Mesenchymal stem cell (in vitro differentiated cells and primary cell): ENCODE measurements at places on chromosomes 6 and 20.
A peak's percentile ranks its signal among the peaks of the same experiment; 100 is the strongest.

DNA sequence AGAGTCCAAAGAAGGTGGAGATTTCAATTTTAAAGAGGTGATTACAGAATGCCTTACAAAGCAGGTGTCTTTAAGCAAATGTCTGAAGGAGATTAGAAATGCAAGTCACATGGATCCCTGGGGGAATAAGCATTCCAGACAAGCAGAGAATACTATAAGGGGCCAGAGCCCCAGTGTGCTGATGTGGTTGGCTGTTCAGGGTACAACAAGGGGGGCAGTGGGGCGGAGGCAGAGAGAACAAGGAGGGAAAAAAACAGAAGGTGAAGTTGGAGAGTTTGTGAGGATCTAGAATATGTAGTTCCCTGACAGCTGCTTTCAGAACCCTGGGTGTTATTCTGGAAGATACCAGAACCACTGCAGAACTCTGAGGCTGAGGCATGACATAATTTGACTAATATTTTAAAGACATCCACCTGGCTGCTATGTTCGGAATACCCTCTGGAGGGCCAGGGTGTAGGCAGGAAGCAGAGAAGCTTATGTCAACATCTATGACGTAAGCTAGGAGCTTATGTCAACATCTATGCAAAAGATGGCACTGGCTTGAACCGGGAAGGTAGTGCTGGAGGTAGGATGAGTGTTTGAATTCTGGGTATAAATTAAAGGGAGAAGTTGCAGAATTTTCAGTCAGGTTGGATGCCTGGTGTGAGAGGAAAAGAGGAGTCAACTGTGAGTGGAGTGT lies 276.3 kb upstream of the AGPAT4 start:
- H3K27ac ChIP-seq = no peak overlapping the region
- no peaks in the 10 kb centered on the region for H3K4me1 ChIP-seq
- no peaks in the 10 kb centered on the region for H3K36me3 ChIP-seq
- no peak overlapping the region for H3K4me3 ChIP-seq
- no peaks in the 10 kb centered on the region for H3K27me3 ChIP-seq
- no peak for DNase-seq

DNA sequence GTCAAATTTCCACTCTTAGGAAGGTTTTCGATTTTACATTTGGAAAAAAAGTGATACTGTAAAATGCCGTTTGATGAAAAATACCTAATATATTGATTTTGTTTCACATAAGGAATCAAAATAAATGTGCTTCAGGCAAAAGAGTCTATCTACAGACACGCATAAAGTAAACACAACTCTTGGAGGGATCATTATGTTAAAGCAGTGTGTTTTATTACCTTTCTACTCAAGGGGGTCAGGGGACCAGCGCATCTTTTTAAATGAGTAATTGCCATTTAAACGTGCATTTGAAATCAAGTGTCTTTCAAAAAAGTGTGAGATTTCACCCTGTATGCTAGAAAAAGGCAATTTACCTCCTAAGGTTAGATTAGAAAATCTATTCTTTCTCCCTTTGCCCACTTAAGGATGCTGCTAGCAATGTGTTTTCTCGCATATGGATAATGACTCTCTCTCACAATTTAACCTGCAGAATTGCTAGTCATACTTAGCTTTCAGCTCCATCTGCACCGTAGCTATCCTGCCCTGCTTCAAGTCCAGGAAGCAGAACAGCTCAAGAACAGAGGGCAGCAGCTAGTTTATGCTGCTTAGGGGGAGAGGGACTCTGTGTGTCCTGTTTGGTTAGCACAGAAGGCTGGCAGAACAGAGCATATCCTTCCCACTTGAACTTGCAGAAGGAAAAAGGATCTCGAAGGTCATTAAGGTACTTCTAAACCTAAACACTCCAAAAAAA lies 35.0 kb downstream of the NKAIN2 start:
- no peaks in the 10 kb centered on the region for H3K36me3 ChIP-seq
- H3K27me3 ChIP-seq = no peaks in the 10 kb centered on the region
- no peaks in the 10 kb centered on the region for H3K4me1 ChIP-seq
- H3K27ac ChIP-seq = no peak overlapping the region

- no peak overlapping the region for H3K4me3 ChIP-seq
- peaks cover 7% of the 10 kb centered on the region for H3K36me3 ChIP-seq
- DNase-seq = no peak
- H3K27ac ChIP-seq = no peak overlapping the region
- no peaks in the 10 kb centered on the region for H3K27me3 ChIP-seq
These were observed 15.6 kb downstream of the ASCC3 start for GRCh38 chr6:100865525-100865924.

- no peak for DNase-seq
- no peaks in the 10 kb centered on the region for H3K36me3 ChIP-seq
- no peaks in the 10 kb centered on the region for H3K27me3 ChIP-seq
- H3K4me3 ChIP-seq = no peak overlapping the region
- no peak overlapping the region for H3K27ac ChIP-seq
These were observed 24.1 kb upstream of the CCR6 start for GRCh38 chr6:167098825-167099225.

DNA sequence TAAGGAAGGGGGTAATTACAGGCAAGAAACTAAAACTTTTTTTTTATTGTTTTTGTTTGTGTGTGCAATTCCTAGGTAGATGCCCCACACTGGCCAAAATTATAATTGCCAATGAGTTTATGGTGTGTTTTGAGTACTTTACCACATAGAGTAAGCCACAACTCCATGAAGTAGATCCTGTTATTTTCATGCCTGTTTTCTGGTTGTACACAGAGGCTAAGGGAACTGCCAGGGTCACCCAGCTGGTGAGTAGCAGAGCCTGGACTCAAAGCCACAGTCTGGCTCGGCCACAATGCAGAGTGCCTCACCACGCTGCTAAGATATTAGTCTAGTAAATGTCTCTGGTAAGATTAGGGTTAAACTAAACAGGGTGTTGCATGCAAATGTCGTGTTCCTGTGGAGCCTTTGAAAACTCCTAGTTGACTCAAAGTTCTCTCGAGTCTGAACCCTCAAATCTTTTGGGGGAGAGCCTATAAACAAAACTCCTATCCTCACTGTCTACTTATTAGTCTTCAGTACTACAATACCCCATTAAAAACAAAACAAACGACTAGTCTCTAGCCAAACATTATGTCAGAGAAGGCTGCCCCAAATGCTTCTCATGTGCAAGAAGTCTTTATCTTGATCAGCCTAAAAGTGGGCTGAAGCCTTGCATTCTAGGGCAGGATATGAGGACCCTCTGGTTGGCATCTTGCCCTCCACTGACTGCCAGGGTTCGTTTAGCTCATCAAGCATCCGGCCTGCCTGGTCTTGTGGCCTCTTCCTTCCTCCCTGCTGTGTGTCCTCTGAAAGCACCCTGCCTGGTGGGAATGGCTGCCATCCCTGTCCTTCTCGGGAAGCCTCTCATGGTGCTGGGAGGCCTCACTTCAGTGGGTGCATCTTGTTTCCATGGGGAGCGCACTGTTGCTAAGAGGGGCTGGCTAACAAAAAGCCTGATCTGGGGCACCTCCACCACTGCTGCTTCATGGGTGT lies 4.2 kb downstream of the DUSP22 start:
- no peaks in the 10 kb centered on the region for H3K27me3 ChIP-seq
- H3K36me3 ChIP-seq = no peaks in the 10 kb centered on the region
- no peak for DNase-seq

DNA sequence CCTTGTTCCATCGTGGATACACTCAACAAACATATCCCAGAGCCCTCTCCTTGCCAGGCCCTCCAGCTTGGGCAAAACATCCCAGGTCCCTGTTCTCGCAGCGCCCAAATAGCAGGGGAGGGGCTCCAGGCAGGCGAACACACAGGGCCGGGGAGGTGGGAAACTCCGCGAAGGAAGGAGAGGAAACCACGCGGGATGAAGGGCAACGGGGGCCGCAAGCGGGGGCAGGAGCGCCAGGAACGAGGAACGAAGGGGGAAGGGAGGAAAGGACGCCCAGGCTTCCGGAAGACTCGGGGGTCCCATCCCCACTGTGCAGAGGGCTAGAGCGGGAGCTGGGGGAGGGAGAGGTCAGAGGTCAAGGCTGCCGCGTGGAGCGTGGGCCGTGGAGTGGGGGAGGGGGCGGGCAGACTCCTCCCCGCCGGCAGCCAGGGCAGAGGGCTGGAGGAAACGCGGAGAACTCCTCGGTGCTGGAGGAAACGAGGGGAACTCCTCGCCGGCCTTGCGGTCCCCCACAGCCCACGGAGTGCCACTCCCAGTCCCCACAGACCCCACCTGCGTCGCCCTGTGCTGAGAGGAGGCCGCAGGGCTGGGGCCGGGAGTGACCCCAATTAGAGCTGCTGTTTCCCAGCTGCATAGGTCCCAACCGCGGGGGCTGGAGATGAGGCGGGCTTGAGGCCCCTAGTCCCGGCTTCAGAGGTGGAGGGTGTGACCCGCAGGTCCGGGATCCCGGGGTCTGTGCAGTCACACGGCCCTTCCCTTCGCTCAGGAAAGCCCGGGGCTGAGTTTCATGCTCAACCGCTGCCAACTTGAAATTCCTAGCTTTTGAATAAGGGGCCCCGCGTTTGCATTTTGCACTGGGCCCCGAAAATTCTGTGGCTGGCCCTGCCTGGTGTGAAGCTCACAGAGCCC lies 1.2 kb upstream of the RBM38 start:
- H3K36me3 ChIP-seq = peaks cover 32% of the 10 kb centered on the region
- H3K4me3 ChIP-seq = peak overlapping the region; percentile 51
- H3K27ac ChIP-seq = no peak overlapping the region

GRCh38 chr6:107066697-107067659 lies 39.0 kb downstream of the MTRES1 start:
- no peak overlapping the region for H3K4me3 ChIP-seq
- H3K27ac ChIP-seq = no peak overlapping the region
- no peak for DNase-seq
- no peaks in the 10 kb centered on the region for H3K36me3 ChIP-seq
- no peaks in the 10 kb centered on the region for H3K27me3 ChIP-seq

DNA sequence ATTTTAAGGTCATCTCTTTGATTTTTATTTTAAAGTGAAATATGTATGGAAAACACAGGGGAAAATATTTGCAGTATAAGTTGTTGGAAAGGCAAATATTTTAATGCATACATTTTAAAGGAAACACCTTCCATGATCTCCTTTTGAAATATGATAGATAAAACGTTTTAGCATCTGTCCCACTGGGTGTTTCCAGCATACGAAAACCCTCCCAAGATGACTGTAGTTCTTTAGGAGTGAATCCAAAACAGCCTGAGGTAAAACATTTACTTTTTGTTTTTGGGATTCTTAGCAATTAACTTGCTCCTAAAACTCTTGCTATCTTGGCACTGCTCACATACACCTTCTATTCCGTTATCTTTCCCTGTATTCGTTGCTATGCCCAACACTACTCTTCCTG lies 210.0 kb downstream of the EPHA7 start:
- H3K27ac ChIP-seq = no peak overlapping the region
- no peaks in the 10 kb centered on the region for H3K27me3 ChIP-seq
- no peak for DNase-seq
- no peaks in the 10 kb centered on the region for H3K4me1 ChIP-seq
- H3K36me3 ChIP-seq = no peaks in the 10 kb centered on the region

GRCh38 chr20:31879143-31879987 lies 8.9 kb downstream of the TTLL9 start:
- H3K27me3 ChIP-seq = peaks cover 17% of the 10 kb centered on the region
- DNase-seq = peak; percentile 99
- peak overlapping the region; percentile 63 for H3K4me3 ChIP-seq
- H3K4me1 ChIP-seq = peaks cover 9% of the 10 kb centered on the region

- H3K27me3 ChIP-seq = peaks cover 43% of the 10 kb centered on the region
- H3K4me1 ChIP-seq = no peaks in the 10 kb centered on the region
- no peaks in the 10 kb centered on the region for H3K36me3 ChIP-seq
- no peak overlapping the region for H3K4me3 ChIP-seq
These were observed 134.0 kb upstream of the SNX9 start for GRCh38 chr6:157688960-157689599.

DNA sequence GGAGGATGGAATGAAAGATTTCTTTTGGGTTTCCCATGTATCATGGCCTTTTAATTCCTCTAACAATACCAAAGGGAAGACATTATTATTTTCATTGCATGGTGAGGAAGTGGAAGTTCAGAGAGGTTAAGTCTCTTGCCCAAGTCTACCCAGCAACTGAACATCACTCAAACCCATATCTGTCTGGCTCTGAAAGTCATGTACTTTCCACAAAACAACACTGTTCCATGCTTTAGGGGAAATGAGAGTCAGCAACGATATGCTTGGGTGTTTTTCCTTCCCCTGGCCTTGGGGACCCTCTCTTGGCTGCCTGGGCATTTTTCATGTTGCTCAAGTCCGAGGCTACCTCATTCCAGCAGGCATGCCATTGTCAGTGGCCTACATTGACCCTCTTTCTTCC lies 118.8 kb downstream of the ADTRP start:
- no peak overlapping the region for H3K4me3 ChIP-seq
- no peak for DNase-seq
- H3K36me3 ChIP-seq = no peaks in the 10 kb centered on the region
- H3K4me1 ChIP-seq = peaks cover 3% of the 10 kb centered on the region

DNA sequence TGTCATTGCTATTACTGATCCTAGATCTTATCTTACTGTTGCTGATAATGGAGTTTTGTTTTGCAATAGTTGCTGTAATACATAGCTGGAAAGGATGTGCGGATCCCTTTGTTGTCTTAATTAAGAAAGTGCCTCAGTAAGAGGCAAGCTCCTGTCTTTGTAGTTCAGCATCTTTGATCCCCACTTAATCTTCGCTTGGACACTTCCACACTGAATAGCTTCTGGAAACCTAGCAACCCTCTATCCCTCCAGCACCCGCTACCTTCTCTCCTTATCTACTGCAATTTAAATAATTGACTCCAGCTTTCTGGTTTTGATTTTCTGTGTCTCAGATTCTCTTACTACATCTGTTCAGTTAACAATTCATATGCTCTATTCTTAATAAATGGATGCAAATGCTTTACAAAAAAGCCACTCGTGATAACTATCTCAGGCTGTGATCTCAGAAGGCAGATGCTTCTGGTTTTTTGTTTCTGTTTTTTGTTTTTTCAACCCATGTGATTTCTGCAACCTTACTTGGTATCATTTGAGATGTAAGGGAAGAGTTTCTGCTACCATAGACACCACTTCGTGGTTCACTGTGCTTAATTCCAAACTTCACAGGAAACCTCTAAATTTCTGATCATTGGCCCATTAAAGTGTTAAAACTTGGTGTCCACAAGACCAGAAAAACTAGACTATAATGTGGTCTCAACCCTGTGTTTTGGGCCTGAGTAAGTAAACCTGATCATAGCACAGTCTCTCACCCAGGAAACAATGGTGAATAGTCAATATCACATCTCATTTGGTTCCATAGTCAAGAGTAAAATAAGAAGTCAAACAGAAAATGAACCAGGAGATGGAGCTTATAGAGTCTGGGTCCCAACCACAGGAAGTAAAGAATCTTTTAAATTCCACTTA lies 352.1 kb upstream of the SOX4 start:
- no peak overlapping the region for H3K27ac ChIP-seq
- H3K4me3 ChIP-seq = no peak overlapping the region
- no peaks in the 10 kb centered on the region for H3K27me3 ChIP-seq
- H3K4me1 ChIP-seq = no peaks in the 10 kb centered on the region
